Stimulated activated CD8-positive, alpha-beta memory T cell treated with anti-CD3 and anti-CD28 coated beads, Interleukin-4, amount 100 ng/mL, for 1 hour (primary cell): ENCODE measurements at places on chromosomes 7 and 10.

DNA sequence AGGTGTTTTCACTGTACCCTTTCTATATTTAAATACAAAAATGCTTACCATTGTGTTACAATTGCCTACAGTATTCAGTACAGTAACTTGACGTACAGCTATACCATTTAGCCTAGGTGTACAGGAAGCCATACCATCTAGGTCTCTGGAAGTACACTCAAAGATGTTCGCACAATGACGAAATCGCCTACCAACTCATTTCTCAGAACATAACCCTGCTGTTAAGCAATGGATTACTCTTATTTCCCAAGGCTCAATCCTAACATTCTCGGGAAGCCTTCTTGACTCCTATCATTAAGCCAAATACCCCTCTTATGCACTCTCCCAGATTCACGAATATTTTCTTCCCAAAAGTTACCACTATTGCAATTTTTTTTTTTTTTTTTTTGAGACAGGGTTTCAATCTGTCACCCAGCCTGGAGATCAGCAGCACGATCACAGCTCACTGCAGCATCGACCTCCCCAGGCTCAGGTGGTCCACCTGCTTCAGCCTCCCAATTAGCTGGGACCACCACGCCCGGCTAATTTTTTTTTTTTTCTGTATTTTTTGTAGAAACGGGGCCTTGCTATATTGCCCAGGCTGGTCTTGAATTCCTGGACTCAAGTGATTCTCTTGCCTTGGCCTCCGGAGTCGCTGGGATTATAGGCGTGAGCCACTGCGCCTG is 1.5 kb downstream of the CWF19L1 start:
- DNase-seq = no peak

- no peak for DNase-seq
Measured at GRCh38 chr10:99888622-99889021, 106.2 kb downstream of the ABCC2 start.

DNA sequence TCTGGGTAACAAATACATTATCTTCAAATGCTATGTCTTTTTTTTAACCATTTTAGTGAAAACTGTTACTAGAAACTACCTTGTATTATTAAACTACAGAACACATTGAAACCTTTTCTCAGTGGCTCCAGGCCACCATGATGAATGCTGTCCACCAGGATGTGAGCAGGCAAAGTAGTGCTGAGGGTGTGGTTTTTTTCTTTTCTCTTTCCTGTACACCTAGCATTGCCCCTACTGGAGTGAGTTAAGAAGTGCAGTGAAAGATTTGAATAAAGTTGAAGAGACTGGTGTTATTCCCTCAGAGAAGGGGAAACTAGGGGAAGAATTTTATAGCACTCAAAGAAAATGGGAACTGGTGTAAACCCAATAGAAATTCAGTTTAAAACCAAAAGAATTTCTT is 120.0 kb upstream of the SAMD8 start:
- DNase-seq = no peak

DNA sequence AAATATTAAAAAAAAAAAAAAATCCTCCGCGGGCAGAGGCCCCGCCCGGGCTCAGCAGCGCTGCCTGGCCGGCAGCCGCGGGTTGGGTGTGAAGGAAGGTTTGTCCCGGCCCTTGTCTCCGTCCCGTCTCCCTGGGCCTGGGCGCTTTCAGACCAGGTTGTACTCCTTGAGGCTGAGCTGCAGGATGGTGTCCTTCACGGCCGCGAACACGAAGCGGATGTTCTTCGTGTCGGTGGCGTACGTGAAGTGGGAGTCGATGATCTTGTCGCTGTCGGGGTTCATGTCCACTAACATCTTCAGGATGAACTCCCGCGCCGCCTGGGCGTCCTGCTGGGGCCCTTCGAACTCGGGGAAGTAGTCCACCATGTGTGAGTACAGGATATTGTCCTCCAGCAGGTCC is 123.7 kb upstream of the KCTD7 start:
- no peak for DNase-seq

- DNase-seq = no peak
Measured at GRCh38 chr7:99340659-99341058, 15.0 kb downstream of the ARPC1A start.

DNA sequence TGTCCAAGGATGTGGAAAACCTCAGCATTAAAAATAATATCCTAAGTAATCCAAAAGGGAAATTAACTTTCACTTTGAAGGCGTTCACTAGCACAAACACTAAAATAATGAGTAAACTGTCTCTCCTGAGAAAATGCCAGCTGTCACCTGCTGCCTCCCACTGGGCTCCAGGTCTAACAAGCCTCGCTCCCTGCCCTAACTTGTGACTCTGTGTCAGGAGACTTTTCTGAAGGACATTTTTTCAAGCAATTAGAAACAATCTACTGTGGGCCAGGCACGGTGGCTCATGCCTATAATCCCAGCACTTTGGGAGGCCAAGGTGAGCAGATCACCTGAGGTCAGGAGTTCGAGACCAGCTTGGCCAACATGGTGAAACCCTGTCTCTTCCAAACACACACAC is 72.8 kb upstream of the GLCCI1 start:
- no peak for DNase-seq

- no peak for DNase-seq
Measured at GRCh38 chr10:116873134-116873533, 23.8 kb downstream of the ENO4 start.

DNA sequence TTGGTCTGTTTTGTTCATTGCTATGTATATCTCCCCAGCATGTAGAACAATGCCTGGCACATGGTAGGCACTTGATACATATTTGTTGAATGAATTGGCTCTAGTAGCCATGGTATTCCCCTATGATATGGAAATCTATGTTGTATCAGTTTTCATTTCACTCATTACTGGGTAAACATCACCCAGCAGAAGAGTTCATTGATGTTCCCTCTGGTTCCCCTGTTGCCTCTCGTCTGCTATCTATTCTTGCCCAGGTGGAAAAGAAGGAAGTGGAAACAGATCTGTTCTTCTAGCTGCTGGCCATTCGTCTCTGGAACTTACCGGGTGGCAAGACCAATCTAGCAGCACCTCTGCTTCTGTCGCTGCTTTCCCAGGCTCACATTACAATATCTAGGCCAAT is 71.5 kb downstream of the LRRC4 start:
- DNase-seq = no peak

- no peak for DNase-seq
Measured at GRCh38 chr7:39045231-39045630, 67.5 kb downstream of the POU6F2 start.

DNA sequence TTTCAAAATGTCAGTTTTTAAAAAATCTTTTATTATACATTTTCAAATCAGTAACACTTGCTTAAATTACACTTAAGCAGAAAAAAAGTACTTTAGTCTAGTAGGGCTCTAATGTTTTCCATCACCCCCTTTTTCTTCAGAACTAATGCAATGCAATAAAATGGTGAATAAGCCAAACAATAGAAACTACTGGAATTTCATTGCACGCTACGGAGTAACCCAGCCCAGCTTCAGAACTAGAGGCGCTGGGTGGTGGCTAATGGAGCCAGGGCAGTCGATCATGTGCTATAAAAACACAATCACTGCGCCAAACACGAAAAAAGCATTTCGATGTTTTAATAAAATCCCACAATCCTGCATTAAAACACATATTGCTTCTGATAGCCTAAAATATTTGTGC is 59.9 kb upstream of the ODAD2 start:
- no peak for DNase-seq

DNA sequence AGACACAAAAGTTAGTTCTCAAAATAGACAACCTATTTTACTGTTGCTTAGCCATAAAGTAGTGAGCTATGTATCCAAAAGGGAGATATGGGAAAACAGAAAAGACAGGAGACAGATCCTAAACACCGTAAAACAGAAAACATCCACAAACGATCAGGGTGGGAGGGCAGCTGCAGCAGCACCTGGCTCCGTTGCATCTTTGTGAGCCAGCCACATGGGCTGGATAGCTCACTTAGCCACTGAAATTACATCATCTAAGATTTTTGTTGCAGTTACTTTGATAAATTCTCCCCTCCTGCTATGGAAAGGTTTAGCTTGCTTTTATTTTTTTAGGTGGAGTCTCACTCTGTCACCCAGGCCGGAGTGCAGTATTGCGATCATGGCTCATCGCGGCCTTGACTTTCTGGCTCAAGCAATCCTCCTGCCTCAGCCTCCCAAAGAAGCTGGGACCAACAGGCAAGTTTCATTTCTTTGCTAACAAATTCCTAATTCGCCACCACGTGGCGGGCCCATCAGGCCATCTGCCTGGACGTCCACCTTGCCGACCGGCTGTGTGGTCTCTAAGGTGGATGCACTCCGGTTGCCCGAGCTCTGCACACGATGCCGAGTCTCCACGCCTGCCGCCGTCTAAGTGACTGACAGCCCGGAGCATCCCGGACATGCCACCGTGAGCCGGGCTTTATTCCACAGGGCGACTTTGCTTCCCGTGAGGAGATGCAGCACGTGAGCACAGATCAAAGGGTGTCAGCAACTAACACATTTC is 159.8 kb downstream of the DIP2C start:
- no peak for DNase-seq

DNA sequence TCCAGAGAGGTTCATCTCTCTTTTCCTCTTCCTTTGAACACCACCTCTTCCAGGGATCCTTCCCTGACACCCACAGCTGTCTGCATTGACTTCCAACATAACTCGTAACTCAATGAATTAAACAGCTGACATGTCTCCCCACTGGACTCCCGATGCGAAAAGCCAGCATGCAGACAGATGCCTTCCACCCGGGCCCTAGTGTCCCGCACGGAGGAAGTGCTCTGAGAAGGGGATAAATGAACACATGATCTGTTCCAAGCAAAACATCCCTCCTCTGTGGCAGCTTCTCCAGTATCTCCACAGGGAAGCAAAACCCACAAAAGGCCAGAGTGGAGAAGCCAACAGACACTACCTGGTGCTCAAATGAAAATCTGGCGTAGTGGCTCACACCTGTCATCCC is 28.3 kb downstream of the OGDHL start:
- no peak for DNase-seq

GRCh38 chr7:87687653-87688254 is 59.6 kb downstream of the RUNDC3B start:
- DNase-seq = no peak

DNA sequence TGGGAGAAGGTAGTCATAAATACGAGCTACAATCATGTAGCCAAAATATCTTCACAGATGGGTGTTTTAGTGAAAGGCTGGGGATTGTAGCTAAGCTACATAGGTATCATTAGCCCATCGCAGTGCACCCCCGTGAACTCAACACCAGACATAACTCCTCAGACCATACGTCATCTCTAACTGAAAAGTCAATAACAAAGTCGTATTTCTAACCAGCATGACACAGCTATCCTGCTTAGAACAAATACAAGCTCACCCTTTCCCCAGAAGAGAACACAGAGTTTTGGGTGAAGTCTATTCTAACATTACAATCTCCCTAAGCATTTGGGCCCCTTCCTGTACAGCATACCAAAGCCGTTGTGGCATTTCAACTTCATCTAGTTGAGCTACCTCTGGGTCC is 636.6 kb upstream of the DPP6 start:
- no peak for DNase-seq

DNA sequence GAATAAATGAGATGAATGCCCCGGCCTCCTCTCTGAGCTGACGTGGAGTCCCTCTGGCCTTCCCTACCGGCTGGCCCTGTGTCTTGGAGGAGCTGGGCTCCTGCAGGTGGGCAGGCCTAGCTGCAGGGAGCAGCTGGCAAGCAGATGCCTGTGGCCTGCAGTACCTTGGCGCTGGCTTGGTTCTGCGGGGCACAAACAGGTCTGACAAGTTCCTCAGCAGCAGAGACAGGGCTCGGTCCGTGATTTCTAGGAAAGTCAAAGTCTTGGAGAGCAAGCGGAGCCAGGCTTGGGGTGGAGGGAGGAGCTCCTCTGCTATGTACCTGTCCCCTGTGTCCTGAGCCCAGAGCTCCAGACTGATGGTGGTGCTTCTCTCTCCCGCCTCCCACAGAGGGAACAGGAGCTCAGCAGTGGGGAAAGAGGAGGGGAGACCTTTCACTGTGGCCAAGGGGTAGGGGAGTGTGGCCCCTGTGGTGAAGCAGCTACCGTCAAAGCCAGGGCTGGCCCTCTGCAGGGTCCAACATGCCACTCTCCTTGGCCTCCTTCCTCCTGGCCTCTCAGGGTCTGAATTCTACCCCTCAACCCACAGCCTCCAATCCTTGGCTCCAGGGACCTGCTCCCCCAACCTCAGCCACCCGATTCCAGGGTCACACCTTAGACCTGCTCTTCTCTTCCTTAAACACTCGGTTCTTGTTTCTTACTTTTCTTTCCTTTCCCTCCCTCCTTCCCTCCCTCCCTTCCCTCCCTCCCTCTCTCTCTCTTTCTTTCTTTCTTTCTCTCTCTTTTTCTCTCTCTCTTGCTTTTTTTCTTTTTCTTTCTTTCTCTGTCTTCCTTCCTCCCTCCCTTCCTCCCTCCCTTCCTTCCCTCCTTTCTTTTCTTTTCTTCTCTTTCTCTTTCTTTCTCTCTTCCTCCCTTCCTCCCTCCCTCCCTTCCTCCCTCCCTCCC is 20.1 kb downstream of the MYL10 start:
- no peak for DNase-seq

DNA sequence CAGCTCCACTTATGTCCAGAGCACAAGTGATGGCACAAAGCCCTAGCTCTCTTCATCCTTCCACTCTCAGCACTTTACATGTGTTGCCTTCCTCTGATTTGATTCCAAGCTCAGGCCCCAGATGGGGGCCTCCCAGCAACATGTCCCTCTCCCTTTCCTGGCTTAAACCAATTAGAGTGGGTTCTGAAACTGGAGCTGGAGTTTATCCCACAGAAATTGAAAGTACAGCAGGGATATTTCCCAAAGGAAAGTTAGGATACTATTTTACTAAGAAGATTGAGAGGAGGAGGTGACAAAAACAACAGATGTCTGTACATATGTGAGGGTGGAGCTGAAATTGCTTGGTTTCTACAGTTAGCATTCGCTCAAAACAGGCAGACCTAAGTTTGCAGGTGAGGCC is 724.6 kb downstream of the AUTS2 start:
- DNase-seq = no peak

GRCh38 chr7:8178353-8178752 is 83.6 kb downstream of the ICA1 start:
- no peak for DNase-seq

DNA sequence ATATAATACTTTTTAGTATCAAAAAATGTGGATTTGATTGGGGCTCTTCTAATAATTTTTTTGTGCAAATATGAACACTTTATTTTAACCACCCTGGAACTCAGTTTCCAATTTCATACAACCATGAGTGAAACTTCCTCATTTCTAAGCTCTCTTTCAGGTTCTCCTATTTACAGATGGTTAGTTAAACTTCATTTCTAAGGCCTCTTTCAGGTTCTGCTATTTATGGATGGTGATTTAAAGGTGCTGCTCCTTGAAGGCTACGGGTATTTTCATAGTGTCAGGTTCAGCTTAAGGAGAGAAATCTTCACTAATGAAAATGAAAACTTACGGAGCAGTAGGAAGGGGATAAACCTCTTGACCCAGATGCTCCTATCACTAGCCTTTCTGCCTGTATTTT is 568.3 kb downstream of the KIF20B start:
- DNase-seq = no peak

GRCh38 chr7:121369462-121369861 is 26.6 kb downstream of the FAM3C start:
- no peak for DNase-seq

GRCh38 chr7:105776986-105777910 is 99.2 kb downstream of the ATXN7L1 start:
- no peak for DNase-seq

GRCh38 chr10:104002911-104003310 is 36.0 kb downstream of the SLK start:
- no peak for DNase-seq

GRCh38 chr10:69434926-69435325 is 16.3 kb upstream of the TSPAN15 start:
- no peak for DNase-seq

GRCh38 chr10:68795886-68796532 is 31.3 kb upstream of the STOX1 start:
- no peak for DNase-seq
